ENCODE measurements at places on chromosomes 1 and 21. TPM values are rescaled to one million over a fixed set of nuclear protein-coding genes. Genes with fewer than 3 reads are reported as not detected.

IL19 gene
- not detected for total RNA-seq

GJA4 gene
- not detected for total RNA-seq

SDC3 gene
- 0.31 TPM for total RNA-seq

XCL2 gene
- 489 TPM for total RNA-seq
